ENCODE measurements at places on chromosomes 7 and 10.

- no peak for DNase-seq
Observed at GRCh38 chr10:61786728-61787127, 114.8 kb upstream of the ARID5B start.

GRCh38 chr10:126904818-126905701 lies at the start of gene DOCK1:
Gene DOCK1, plus strand, starts transcription at chr10:126905428. Its CDS starts 90 bp downstream, at chr10:126905518.
- DNase-seq: peak; percentile 64

GRCh38 chr7:104241538-104242209 lies 33.9 kb upstream of the ORC5 start:
- no peak for DNase-seq

GRCh38 chr7:8126601-8127167 lies 135.3 kb downstream of the ICA1 start:
- peak; percentile 38 for DNase-seq

DNA sequence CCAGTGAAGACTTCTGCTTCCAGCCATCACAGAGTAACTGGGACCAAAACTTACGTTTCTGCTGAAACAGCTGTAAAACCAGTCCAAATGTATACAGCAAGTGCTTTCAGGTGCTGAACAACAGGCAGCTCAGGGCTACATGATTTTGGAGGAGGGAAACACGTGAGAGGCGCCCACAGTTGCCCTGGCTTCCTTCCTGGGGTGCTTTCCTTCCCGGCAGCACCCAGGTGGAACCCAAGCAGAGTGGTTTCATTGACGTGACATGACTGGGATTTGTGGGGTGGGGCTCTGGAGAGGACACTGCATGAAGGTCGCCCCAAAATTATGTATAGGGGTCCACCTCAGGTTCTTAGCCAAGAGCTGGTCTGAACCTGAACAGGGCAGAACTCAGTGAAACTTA lies 34.2 kb downstream of the IL2RA start:
- DNase-seq: no peak

DNA sequence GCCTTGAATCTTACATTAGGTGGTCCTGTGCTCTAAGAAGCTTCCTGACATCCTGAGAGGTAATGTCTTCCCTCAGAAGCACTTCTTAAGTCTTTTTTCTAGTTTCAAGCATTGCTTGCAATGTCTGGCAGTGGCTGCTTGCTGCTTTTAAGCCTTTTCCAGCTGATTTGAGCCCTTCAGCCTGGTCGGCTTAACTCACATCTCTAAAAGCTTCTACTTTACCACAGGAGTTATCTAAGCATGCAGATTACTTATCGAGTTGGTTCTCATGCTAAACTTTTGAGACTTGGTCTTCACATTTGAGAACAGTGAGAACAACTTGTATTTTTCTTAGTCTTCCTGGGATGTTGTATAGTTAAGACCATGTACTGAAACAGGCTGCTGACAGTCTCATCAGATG lies 3.9 kb downstream of the LRMDA start:
- DNase-seq: no peak

DNA sequence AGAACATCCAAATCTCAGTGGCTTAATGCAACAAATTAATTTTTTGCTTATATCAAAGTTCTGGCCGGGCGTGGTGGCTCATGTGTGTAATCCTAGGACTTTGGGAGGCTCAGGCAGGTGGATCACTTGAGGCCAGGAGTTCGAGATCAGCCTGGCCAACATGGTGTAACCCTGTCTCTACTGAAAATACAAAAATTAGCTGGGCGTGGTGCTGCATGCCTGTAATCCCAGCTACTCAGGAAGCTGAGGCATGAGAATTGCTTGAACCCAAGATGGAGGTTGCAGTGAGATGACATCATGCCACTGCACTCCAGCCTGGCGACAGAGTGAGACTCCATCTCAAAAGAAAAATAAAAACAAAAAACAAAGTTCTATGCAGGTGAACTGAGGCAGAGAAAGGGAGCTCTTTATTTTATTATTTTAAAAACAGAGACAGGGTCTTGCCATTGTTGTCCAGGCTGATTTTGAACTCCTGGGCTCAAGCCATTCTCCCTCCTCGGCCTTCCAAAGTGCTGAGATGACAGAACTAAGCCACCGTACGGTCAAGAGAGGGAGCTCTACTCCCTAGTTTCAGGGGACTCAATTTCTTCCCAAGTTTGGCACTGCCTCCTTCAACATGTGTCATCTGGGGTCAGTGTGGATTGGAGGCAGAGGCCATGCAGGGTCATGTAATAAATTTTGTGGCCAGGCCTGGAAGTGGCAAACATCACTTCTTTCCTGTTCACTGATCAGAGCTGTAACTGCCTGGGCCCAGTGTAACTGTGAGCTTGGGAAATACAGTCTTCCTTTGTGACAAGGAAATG lies 2.4 kb downstream of the ADCK2 start:
- peak; percentile 66 for DNase-seq

DNA sequence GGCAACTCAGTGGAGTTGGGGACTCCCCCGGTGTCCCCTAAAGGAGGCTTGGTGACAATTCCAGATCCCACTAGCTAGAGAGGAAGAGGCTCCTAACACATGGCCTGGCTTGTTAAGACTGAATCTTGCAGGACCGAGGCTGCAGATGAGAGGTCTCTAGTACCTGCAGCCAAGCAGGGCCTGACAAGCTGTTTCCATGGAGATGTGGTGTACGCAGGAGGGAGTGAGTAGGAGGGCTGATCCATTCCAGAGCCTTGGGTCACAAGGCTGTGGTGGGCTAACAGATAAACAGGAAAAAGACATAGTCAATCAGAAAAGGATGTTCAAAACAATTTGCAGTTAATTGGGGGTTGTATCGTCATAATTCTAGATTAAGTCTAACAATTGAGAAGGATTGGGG lies 77.3 kb upstream of the MKLN1 start:
- no peak for DNase-seq

DNA sequence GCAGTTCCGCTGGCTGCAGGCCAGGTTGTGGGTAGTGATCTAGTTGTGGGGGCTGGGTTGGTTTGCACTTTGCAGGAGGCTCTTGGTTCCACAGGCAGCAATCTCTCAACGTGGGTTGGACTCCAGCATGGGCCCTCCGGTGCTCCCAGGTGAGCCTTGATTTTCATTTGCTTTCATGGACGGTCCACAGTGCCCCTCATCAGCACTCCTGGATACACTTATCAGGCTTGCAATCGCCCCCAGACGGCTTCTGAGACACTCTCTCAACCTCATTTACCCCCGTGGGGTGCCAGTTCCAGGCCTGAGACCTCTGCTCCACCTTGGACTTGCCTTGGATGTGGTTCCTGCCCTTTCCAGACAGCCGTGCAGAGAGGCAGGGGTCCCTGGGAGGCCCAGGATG lies 31.3 kb upstream of the ZNF273 start:
- no peak for DNase-seq

DNA sequence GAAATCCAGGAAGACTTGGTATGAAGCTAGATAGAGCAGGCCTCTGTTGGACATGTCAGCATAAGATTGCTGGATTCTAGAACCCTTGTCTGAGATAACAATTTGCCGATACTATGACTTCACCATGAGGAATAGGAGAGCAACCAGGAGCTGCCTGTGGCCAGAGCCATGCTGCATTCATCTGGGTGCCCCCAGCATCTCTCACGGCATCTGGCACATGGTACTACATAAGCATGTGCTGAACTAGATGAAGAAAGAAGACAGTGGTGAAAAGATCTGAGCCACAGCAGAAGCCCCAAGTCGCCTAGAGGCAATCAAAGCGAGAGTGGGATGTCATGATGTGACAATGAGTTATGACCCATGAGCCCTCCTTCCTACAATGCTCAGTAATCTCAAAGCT lies 19.5 kb downstream of the GOT1 start:
- DNase-seq: no peak

DNA sequence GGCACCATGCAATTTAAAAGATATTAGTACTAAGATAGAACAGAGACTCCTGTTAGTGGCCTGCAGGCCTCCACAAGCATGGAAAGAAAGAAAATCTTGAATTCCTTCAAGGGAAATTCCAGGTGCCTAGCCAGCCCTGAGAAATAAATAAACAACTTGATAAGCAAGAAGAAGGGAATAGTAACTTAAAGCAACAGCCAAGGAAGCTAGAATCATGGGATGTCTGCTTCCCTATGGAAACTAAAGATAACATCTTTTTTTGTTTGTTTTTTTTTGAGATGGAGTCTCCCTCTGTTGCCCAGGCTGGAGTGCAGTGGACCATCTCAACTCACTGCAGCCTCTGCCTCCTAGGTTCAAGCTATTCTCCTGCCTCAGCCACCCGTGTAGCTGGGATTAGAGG lies 128.6 kb downstream of the SKIDA1 start:
- no peak for DNase-seq

- DNase-seq: no peak
Observed at GRCh38 chr7:30093420-30093952, 41.3 kb upstream of the MTURN start.

- no peak for DNase-seq
Observed at GRCh38 chr10:127570036-127570435, 20.9 kb downstream of the NPS start.

DNA sequence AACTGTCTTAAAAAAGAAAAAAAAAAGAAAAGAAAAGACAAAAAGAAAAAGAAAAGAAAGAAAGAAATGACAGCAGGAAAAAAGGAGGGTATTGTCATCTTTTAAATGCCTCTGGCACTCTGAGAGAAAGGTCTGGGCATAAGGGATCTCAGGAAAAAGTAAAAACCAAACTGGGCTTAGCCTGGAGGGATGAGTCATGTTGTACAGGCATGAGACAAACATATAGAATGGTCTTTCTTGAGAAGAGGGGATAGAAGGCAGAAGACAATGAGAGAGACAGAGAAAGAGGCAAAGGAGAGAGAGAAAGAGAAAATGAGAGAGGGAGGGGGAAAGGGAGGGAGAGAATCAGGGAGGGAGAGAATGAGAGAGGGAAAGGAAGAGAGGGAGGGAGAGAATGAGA lies 32.3 kb upstream of the KCNMA1 start:
- no peak for DNase-seq

GRCh38 chr7:98569691-98570337 lies 47.3 kb upstream of the NPTX2 start:
- no peak for DNase-seq

- no peak for DNase-seq
Observed at GRCh38 chr7:140621401-140622021, 19.1 kb downstream of the DENND2A start.

DNA sequence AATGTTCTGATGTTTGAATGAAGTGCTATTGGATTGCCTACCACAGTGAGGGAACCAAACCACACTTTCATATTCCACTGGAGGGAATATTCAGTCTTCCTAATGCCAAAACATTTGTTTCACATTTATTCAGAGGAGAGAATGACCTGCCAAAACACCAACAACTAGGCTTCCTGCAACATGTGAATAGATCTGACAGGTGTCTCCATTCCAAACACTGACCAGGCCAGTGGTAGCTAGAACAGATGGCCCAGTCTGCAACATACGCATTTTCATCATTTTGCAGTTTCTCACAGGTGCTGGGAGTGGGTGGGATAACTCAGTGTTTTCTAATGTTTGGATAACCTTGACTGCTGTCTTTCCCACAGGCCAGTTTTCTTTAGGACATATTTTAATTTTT lies 110.0 kb downstream of the RELN start:
- DNase-seq: no peak

GRCh38 chr7:145474009-145474686 lies 638.3 kb upstream of the TPK1 start:
- DNase-seq: no peak

DNA sequence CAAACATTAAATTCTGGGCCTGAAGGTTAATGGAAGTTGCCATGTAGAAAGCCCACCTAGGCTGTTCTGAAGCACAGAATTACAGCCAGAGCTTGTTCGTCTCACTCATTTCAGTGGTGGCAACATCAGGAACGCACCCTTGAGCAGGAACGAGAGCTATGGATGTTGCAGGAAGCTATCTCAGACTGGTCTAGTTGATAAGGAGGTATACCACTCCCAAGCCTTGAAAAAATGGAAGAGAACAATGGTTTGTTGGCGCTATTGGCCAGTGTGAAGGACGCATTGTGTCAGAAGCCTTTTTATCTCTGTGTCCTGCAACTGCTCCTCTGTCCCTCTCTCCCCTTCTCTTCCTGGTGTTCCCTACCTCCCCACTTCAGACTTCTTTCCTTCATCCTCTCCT lies 60.9 kb upstream of the RAPGEF5 start:
- DNase-seq: no peak

GRCh38 chr10:23459308-23459939 lies 20.5 kb downstream of the OTUD1 start:
- DNase-seq: no peak

DNA sequence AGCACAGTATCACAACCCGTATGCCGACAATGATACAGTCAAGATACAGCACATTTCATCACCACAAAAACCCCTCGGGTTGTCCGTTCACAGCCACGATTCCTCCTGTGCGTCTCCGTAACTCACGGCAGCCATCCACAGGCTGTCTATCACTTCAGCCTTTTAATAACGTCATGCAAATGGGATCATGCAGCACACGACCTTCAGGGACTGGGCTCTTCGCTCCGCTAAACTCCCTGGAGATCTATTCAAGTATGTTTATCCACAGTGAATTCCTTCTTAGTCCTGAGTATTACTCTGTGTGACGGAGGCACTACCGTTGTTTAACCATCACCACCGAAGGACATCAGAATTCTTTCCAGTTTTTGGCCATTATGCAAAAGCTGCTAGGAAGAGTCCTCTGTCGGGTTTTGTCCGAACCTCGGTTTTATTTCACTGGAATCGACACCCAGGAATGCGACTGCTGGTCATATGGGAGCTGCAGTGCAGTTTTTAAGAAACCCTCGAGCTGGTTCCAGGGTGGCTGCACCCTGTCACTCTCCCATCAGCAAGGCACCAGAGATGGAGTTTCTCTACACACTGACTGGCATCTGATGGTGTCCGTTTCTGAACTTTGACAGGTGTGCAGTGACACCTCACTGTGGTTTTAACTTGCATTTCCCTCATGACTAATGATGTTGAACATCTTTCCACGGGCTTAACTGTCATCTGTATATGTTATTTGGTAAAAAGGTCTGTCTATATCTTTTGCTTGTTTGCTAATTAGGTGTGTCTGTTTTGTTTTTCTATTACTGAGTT lies 193.6 kb downstream of the MAD1L1 start:
- DNase-seq: no peak

DNA sequence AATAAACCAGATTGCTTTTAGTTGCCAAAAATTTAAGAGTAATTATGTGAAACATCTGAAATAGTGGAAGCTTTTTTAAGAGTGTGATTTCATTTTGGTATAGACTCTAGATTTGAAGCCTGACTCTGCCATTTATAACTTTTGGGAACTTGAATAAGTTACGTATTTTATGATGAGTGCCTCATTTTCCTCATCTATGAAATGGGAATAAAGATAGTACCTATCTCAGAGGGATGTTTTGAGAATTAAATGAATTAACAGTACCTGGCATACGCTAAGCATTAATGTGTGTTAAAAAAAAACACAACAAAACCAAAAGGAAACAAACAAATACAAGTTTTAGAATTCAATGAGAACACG lies 12.9 kb downstream of the PRKAR2B start:
- DNase-seq: no peak

Measured in inflammatory macrophage treated with lipopolysaccharide for 1 hour (primary cell).